ENCODE measurements at places on chromosomes 5 and 9. TPM values are rescaled to one million over a fixed set of nuclear protein-coding genes. Genes with fewer than 3 reads are reported as not detected.

CDC20B gene
- not detected for polyA plus RNA-seq

ISL1 gene
- polyA plus RNA-seq = 0.07 TPM

TCF7 gene
- 2.6 TPM for polyA plus RNA-seq

KCNMB1 gene
- 0.25 TPM for polyA plus RNA-seq

NOL8 gene
- polyA plus RNA-seq = 11.7 TPM

APBB3 gene
- polyA plus RNA-seq = 7.6 TPM

CDC26 gene
- 112 TPM for polyA plus RNA-seq

DOCK2 gene
- polyA plus RNA-seq = 0.37 TPM

TTC23L gene
- polyA plus RNA-seq = not detected

BBLN gene
- polyA plus RNA-seq = 27.8 TPM

DMGDH gene
- polyA plus RNA-seq = 0.16 TPM

Measured in psoas muscle (tissue), 8 donors.